ENCODE measurements at places on chromosomes 2 and 18. TPM values are rescaled to one million over a fixed set of nuclear protein-coding genes. Genes with fewer than 3 reads are reported as not detected.

DNA sequence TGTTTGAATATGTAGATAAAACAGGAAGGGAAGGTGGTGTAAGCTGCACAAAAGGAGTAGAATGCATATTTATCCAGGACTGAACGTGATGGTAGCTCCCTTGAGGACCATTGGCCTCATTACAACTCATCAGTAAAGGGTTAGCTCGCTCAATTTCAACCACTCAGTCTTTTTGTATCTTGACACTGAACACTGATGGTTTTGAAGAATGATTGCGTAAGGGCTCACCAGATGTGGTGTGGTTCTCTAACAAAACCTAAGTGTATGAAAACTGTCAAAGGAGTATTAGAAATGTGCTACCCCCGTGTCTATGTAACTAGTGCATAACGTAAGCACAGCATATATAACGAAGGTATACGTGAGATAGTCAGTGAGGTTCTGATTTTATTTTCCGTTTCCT lies 272.4 kb upstream of the THSD7B start:
- H3K4me3 ChIP-seq = no peak overlapping the region
- H3K27me3 ChIP-seq = no peaks in the 10 kb centered on the region
- H3K27ac ChIP-seq = no peak overlapping the region
- DNase-seq = no peak
- no peaks in the 10 kb centered on the region for H3K36me3 ChIP-seq
- no peaks in the 10 kb centered on the region for H3K4me1 ChIP-seq

DNA sequence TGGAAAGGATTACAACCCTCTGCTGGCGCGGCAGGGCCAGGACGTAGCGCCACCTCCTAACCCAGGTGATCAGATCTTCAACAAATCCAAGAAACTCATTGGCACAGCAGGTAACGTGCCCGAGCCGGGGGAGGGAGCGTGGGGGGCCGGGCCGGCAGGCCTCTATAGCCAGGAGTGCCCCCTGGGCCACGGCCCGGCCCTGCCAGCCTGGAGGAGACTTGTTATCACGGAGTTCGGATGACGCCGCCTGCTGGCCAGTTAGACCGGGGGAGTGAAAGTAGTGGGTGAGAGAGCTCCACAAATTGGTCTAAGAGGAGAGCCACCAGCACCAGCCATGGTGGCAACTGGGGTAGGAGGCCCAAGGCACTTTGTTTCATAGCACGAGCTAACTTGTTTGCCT lies 8.6 kb upstream of the TMEM214 start:
- no peak for DNase-seq
- no peaks in the 10 kb centered on the region for H3K36me3 ChIP-seq
- H3K27me3 ChIP-seq = no peaks in the 10 kb centered on the region
- no peak overlapping the region for H3K4me3 ChIP-seq
- peaks cover 10% of the 10 kb centered on the region for H3K4me1 ChIP-seq

DNA sequence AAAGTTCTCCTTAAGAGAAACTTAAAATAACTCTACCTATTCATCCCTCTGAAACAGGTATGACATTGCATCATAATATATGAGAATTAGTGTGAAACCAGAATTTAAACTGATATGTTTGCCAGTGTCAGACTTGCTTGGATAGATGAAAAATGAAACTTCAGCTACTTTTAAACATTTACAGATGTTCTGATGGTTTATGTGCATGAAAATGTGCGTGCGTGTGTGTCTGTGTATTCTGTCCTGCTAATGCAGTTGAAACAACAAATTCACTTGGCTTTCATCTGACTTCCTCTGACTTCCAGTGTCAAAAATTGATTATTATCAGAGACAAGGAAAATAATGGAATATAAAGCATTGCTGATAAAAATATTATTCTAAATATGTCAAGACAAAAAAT lies 719.4 kb downstream of the LRP1B start:
- no peak overlapping the region for H3K4me3 ChIP-seq
- no peak overlapping the region for H3K27ac ChIP-seq
- no peak for DNase-seq
- H3K4me1 ChIP-seq = no peaks in the 10 kb centered on the region
- H3K27me3 ChIP-seq = no peaks in the 10 kb centered on the region

DNA sequence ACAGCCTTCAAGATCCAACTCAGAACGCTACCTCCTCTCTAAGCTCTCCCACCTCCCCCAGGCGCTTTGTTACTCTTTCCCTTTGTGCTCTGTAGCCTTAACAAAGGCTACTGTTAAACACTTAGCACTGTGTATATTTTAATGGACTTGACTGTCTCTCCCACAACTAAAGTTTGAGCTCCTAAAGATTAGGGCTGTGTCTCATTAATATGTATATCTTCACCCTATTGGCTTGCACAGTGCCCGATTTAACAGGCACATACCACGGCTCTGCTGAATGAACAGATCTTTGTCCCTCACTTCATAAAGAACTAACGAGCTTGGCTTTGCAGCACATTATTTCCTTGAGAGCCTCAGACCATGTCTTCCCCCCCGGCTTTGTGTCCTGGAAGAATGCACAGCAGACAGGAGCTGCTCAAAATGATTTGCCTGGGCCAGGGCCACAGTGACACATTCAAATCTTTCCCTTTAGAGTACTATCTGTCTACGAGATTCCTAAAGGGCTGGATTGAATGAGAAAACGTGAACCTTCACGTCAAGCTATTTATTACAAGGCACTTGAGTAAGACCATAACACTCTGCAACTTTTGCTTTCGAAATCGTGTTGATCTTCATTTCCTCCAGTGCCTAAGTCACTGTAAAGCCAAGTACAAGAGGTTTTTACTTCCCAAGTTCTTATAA lies 22.1 kb downstream of the ABHD3 start:
- peak overlapping the region; percentile 54 for H3K27ac ChIP-seq
- no peaks in the 10 kb centered on the region for H3K36me3 ChIP-seq
- H3K27me3 ChIP-seq = no peaks in the 10 kb centered on the region
- H3K4me3 ChIP-seq = peak overlapping the region; percentile 27

Gene UBE2E3
- total RNA-seq = 29.2 TPM
